OCI-LY7 (cell line): ENCODE measurements at places on chromosomes 1 and 21.

- peak; percentile 45 for DNase-seq
Measured at GRCh38 chr1:201540846-201541735, 2.2 kb downstream of the NAV1 start.

DNA sequence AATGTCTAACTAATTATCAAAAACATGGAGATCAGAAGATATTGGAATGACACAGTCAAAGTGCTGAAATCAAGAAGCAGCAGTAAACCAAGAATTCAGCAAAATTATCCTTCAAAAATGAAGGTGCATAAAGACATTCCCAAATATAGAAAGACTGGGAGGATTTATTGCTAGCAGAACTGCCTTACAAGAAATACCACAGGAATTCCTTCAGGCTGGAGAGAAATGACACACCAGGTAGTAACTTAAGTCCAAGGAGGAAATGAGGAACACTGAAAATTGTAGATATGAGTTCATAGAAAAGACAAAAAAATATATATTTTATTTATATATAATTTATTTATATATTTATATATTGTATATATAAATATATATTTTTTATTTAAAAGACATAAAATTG lies 217.2 kb downstream of the RPS6KC1 start:
- no peak for DNase-seq

DNA sequence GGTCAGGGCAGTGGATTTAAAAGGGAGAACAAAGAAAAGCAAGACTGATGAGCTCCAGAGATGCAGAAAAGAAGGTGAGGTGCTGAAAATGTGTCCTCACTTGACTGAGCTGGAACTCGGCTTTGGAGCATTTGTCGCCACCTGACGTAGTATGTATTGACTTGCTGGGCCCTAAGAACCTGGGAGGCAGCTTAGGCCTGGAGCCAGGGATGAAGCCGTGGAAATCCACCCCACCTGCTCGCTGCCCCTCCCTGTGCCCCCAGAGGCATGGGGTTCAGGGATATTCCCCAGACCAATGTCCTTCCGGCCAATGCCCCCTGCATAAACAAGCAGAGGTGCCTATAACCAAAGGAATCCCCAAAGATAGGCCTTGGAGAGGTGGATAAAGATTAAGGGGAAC lies 14.3 kb downstream of the MRAP start:
- DNase-seq: no peak

DNA sequence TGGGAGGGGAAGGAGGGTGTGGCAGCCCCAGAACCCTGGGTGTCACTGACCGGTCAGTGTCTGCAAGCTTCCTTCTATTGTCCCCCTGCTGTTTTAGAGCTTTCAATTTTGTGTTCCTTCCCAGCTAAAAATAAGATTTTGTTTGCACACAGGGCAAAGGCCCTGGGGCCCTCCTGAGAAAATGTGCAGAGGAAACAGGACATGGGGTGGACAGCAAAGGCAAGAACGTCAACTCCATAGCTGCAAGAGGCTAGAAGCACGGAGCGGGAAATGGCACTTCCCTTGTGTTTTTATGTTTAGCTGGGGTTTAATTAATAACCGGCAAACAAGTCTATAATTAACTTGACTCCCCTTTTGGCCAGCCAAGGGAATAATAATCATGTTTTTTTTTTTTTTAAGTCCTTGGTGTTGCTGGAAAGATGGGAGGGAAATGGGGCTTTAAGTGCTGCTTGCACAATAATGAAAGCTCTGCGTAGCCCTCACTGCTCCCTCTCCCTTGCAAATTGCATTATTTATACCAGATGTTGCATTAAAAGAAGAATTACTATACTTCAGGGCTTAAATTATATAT lies 261.4 kb upstream of the USP24 start:
- no peak for DNase-seq

GRCh38 chr1:12436817-12437599 lies 181.0 kb downstream of the DHRS3 start:
- no peak for DNase-seq

DNA sequence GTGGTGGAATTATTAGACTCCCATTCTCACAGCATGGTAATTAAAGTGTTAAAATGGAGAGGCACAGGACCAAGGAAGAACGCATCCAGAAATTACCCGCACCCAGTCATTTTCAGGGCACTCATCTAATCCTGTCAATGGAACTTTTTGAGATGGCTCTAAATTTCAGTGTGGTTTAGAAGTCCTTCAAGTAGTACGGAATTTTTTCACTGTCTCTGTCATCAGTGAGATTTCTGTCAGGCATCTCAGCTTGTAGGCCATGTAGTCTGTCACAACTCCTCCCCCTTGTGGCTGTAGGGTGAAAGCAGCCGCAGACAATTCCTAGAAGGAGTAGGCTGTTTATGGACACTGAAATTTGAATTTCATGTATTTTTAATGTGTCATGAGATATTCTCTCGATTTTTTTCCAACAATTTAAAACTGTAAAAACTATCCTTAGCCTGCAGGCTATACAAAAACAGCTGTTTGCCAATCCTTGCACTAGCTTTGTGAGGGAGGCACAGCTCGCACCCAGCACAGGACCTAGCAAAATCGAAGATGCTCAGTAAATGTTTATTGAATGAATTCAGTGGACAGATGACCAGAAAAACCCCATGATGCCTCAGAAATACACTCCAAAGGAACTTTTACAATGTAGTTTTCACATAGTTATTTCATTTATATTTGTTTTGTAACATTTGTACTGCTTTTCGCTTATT lies 6.6 kb upstream of the NUP133 start:
- peak; percentile 77 for DNase-seq

DNA sequence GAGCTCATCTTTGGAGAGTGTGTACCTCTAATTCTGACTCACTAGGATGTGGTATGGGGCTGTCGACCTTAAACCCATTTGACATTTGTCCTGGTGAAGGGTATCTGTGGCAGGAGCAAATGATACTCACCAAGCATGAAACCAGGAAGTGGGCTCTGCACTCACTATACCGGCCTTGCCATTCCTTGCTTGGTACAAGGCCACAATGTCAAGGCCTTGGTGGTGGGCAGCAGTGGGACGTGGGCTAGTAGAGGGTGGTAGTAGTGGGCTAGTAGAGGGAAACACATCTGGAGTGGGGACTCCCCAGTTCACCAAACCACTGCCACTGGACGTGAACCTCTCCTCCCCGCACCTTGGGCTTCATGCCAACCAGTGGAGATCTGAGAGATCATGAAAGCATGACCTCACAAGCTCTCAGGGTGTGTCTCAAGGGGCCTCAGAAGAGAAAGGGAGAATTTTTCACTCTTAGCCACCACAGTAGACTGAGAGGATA lies 11.5 kb downstream of the TNFSF4 start:
- DNase-seq: peak; percentile 12

DNA sequence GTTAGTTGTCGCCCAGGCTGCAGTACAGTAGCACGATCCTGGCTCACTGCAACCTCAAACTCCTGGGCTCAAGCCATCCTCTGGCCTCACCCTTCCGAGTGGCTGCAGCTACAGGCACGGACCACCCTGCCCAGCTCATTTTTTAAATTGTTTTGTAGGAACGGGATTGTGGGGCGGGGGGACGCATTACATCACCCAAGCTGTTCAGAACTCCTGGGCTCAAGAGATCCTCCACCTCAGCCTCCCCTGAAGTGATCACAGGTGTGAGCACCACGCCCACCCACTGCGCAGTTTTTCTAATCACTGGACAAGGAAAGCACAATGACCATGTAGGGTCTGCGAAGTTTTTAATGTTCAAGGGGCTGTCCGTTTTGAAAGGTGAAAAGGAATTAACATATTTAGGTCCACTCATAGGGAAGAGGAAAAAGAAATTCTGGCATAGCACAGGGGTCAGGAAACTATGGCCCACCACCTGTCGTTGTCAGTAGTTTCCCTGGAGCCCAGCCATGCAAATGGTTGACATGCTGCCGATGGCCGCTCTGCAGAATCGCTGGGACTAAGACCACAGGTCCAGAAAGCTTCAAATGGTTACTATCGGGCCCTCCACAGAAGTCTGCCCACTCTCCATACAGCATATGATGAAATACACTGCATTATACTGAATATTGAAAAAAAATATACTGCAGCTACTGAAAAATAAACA lies 26.0 kb downstream of the SETD4 start:
- no peak for DNase-seq

- DNase-seq: no peak
Measured at GRCh38 chr1:209389258-209389657, 194.3 kb upstream of the CAMK1G start.

GRCh38 chr1:155195201-155196102 lies 12.2 kb downstream of the THBS3 start:
- no peak for DNase-seq

- DNase-seq: no peak
Measured at GRCh38 chr1:158020259-158020885, 26.9 kb downstream of the KIRREL1 start.

GRCh38 chr1:106290805-106291501 lies 765.5 kb upstream of the PRMT6 start:
- no peak for DNase-seq

GRCh38 chr1:200453553-200453905 lies 43.7 kb upstream of the ZNF281 start:
- DNase-seq: no peak

DNA sequence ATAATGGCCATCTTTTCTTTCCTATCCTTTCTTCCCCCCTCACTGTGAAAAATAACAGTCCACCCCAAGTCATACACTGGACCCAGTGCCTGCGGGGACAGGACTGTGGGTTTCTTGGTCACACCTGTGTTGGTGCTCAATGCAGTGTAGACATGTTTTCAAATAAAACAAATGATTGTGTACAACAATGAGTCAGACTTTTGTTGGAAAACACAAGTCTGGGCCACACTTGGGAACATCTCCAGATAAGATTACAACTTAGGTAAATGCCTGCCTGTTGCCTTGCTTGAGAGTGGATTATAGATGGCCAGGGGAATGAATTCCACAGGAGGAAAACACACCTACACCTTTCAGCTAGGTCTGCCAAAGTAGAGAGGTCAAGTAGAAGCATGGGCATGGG lies 34.1 kb downstream of the PDPN start:
- no peak for DNase-seq

GRCh38 chr1:62790716-62791115 lies 6.8 kb downstream of the ATG4C start:
- DNase-seq: no peak

GRCh38 chr1:76613886-76614285 lies 253.4 kb upstream of the ST6GALNAC5 start:
- DNase-seq: no peak

GRCh38 chr1:105204836-105205371 lies 1455.2 kb downstream of the AMY1C start:
- DNase-seq: no peak

DNA sequence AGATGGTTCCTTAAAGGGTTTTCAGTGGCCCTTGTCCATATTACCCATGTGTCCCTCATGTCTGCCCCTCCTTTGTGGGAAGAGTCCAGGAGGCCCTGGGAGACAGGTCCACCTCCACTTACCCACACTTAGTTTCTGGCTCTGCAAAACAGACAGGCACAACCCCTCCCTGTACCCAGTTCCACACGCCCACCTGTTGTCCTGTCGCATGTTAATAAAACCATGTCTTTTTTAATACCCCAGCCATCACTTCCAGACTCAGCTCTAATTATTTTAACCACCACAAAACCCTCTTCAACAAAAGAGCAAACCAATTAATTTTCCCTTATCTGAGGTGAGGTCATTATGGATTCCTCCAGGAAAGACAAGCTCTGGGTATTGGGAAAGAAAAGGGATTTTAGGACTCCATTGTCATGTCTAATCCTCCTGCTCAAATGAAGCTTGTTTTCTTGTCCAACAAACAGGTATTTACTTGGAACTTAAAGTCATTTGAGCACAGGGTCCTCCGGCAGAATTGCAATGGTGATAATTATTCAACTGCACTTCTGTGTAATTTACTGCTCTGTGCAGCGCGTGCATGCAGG lies 68.9 kb downstream of the CCDC185 start:
- no peak for DNase-seq

- no peak for DNase-seq
Measured at GRCh38 chr1:156623946-156624813, 5.0 kb downstream of the HAPLN2 start.

DNA sequence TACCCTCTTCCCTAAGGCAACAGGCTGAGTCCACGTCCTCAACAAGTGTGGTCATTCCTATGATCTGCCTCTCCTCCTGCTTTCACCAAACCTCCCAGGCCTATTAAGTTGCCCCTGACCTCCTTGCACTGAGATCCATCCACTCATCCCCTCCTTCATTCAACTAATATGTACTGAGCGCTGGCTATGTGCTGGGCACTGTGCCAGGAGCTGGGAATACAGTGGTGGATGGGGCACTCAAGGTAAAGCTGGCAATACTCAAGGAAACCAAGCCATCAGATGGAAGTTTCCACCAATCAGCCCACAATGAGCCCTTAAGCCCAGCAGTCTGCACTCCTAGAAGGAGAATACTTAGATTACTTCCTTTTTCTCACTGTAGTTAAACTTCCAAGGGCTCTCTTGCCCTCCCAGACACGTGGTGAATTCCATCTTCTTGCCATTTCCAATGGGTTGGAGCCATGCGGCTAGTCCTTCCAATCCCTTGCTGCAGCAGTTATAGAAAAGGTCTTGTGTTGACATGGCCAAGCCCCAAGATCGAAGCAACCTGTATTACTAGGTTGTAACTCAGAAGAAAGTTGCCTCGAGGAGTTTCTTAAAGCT lies 279.9 kb upstream of the RUNX1 start:
- DNase-seq: no peak

GRCh38 chr1:185281245-185281644 lies 35.8 kb downstream of the IVNS1ABP start:
- DNase-seq: no peak

GRCh38 chr1:106613861-106614260 lies 442.6 kb upstream of the PRMT6 start:
- DNase-seq: no peak
